Left forelimb (tissue), 1 donor: ENCODE measurements at places on chromosomes 13 and 19.

GRCh38 chr13:109672545-109672944 is 113.8 kb downstream of the IRS2 start:
- DNase-seq: no peak

DNA sequence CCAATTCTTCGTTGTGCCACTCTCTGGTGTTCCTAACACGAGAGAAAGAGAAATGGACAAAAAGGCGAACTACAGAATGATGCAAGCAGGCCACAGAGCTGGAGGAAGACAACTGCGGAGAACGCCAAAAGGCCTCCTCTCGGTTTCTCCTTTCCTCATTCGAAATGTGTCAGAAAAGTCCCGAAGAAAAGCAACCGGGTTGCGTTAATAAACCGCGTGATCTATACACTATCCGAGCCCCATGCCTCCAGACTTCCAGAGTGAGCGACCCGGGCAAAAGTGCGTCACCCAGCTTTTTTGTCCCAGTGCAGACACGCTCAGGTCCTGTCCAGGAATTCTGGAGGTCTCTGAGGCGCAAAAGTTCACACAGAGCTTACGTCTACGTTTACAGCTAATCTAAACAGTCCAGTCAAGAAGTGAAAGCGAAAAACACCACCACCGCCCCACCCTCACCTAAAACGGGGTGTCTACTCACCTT is 413 bp downstream of the N4BP2L2 start:
- DNase-seq: peak; percentile 71

- DNase-seq: no peak
These were observed 103.9 kb upstream of the UBL3 start for GRCh38 chr13:29954082-29955028.

DNA sequence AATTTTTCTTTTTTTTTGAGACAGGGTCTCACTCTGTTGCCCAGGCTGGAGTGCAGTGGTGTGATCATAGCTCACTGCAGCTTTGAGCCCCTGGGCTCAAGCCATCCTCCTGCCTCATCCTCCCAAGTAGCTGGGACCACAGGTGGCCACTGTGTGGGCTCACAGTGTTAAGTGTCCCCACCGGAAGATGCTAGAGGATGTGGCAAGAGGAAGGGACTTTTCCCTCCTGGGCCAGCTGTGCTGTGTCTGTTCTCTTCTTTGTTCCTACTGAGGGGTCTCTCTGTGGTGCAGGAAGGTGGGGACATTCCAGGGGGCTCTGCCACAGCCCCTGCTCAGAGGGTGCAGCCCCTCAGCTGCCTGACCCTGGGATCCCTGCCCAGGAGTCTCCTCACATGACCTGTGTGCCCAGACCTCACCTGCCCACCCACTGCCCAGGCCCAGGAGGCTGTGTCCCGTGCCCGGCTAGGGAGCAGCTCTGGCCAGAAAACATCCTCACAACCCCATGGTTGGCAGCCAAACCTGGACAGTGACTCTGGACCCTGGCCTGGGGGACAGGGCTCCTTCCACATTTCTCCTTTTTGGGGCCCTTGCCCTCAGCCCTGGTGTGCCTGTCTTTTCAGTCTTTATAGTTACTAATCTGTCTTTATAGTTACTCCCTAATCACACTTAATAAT is 14.4 kb upstream of the ANKRD10 start:
- no peak for DNase-seq

DNA sequence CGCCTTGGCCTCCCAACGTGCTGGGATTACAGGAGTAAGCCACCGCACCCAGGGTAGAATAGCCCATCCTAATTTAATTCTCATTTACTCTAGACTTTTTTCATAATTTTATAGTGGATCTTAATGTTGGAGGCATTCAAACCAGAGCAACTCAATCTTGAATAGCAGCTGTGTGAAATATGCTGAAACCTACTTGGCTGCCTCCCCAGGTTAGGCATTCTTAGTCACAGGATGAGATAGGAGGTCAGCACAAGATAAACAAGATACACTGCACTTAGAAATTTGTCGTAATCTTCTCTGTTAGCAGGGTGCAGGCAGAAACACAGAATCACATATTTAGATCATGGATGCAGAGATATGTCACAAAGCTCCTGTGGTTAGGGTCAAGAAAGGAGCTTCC is 2.7 kb upstream of the ZNF43 start:
- DNase-seq: no peak

- DNase-seq: no peak
These were observed 376.1 kb downstream of the DLEU7 start for GRCh38 chr13:50467156-50468110.

DNA sequence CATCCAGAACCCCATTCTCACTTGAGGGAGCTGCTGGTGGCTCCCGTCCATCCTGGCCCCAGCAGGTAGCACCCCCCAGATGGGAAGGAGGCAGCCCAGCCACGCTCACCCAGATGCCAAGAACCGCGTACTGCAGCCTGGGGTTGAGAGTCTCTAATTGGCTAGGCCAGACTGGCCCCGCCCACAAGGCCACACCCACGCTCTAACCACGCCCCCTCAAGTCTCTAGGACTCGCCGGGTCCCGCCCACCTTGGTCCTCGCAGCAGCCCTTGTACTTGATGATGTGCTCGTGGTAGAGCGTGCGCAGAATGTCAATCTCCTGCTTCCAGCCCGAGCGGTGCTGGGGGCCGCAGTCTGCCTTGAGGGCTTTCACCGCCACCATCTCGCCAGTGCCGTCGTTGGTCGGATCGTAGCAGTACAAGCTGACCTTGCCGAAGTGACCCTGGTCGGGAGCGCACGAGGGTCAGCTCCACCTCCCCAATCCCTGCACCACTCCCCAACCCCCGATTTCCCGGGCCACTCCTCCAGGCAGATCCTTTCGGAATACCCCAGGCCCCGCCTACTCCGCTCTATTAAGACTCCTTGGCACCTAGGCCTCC is 14.5 kb upstream of the ICAM3 start:
- DNase-seq: no peak
